ENCODE measurements at places on chromosomes 16 and 17. TPM values are rescaled to one million over a fixed set of nuclear protein-coding genes. Genes with fewer than 3 reads are reported as not detected.

The KRT16 gene
- total RNA-seq = not detected

DNA sequence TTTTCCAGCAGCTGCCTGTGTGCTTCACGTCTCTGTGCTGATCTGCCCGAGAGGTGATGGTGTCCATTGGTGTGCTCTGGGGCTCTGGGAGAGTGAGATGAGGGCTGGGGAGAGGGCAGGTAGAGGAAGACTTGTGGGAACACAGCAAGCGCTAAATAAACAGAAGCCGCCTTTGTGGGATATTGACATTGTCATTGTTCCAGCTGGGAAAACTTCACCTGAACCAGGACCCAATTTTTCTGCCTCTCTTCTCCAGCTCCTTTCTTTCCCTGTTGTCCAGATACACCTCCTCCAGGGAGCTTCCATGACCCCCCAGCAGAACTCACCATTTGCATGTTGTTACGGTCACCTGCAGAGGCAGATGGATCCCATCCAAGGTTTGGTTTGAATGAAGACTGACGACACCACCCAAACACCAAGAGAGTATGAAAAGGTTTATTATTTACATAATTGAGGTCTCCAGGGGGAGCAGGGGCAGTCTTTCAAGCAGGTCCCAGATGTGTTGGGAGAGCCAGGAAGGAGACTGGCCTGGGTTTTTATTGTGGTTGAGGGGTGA lies 3.6 kb upstream of the ITGA3 start:
- H3K4me1 ChIP-seq = peaks cover 63% of the 10 kb centered on the region
- no peak overlapping the region for H3K4me3 ChIP-seq
- no peak for DNase-seq

- H3K27ac ChIP-seq = peak within 1 kb of the TSS; percentile 79
- peak within 1 kb of the TSS; percentile 89 for H3K4me3 ChIP-seq
- peaks cover 18% of the 10 kb centered on the region for H3K36me3 ChIP-seq
- no peak for DNase-seq
Measured at GRCh38 chr16:67847064-67847861, at the start of gene CENPT. Gene CENPT (minus strand): TSS chr16:67847693. CDS start chr16:67833859, 13,834 bp downstream.

The SLC6A2 gene
- not detected for total RNA-seq

GRCh38 chr16:86975445-86975844 lies 341.7 kb downstream of the C16orf95 start:
- no peaks in the 10 kb centered on the region for H3K36me3 ChIP-seq
- no peak overlapping the region for H3K4me3 ChIP-seq
- H3K27me3 ChIP-seq = no peaks in the 10 kb centered on the region
- no peaks in the 10 kb centered on the region for H3K4me1 ChIP-seq
- no peak for DNase-seq

- no peak for DNase-seq
- no peak overlapping the region for H3K4me3 ChIP-seq
- H3K36me3 ChIP-seq = peaks cover 2% of the 10 kb centered on the region
- H3K27ac ChIP-seq = no peak overlapping the region
Measured at GRCh38 chr17:78271419-78272170, 40.2 kb downstream of the TMEM235 start.

Measured in activated CD4-positive, alpha-beta memory T cell treated with anti-CD3 and anti-CD28 coated beads, Interleukin-2, amount 10 ng/mL, durations not matched to agents 7 days and 5 days (primary cell).